ENCODE measurements at places on chromosomes 16 and 17.

GRCh38 chr16:78478267-78478861 lies 378.9 kb downstream of the WWOX start:
- no peak for DNase-seq

DNA sequence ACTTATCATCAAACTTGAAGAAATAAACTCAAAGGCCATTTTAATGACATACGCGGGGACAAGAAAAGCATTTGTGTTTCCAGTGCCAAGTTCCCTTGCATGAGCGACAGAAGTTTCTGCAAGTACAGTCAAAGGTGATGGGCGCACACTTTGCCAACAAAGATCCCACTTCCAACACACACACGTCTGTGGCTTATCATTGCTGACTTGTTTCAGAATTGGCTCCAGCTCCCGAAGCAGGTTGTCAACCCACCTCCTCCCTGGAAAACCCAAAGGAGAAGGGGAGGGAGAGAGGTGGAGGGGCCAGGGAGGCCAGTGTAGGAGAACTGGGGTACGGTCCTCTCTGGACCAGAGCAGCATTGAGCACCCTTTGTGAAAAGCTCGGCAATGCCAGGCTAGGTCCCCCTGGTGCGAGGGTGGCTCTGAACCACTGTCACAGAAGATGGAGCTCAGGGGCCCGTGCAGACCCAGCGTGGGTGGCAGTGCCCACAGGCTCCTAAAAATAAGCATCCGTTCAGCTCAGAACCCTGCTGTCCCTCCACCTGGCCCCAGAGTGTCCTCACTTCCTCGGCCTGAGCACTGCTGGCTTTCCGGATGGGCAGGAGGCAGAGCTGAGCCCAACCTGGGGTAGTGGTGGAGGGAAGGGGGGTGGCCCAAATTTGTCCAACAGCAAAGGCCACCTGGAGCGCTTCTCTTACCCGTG lies 33.2 kb downstream of the RBFOX3 start:
- no peak for DNase-seq

DNA sequence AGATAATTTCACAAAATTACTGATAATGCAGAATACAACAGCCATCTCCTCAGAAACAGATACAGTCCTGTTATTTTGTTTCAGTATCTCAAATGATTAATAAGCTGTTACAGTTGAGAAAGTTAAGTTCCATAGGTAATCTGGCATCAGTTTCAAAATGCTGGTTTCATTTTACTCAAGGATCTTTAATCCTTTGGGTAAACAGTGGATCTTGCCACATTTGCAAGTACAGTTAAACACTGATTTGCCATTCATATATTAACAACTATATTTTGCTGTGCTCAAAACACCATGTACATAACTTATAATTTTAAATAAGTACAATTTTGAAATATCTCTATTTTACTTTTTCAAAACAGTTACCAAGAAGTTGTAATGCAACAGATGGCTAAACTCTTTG lies 31.2 kb downstream of the RPGRIP1L start:
- no peak for DNase-seq

GRCh38 chr17:305090-305976 lies 47.3 kb downstream of the RPH3AL start:
- DNase-seq, result no peak

GRCh38 chr17:53619025-53619424 lies 203.7 kb upstream of the KIF2B start:
- DNase-seq, result no peak

DNA sequence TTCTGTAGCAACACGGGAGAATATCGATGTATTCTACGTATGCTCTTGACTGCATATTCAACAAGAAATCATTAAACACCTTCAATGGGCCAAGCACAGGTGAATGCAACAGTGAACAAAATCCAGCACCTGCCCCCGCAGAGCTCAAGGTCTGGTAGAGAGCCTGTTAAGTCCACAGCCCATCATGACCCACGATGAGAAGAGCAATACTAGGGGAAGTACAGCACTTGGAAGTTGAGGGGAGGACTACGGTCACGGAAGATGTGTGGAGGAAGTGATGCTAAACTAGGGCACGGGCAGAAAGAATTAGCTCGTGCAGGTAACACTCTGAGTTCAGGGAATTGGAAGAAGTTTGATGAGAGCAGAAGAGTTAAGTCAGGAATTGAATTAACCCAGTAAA lies 253.6 kb downstream of the HAPSTR1 start:
- no peak for DNase-seq

DNA sequence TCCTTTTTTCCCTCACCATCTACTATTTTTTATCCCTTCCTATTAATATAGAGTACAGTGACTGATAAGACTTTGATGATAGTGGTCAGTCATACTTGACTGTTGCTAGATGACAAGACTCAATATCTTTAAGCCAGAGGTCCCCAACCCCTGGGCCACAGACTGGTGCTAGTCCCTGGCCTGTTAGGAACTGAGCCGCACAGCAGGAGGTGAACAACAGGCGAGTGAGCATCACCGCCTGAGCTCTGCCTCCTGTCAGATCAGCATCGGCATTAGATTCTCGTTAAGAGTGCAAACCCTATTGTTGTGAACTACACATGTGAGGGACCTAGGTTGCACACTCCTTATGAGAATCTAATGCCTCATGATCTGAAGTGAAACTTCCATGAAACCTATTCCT lies 341.3 kb downstream of the BCAS3 start:
- DNase-seq, result no peak

- DNase-seq, result no peak
These were observed at the start of gene LRRC75A for GRCh38 chr17:16491703-16492612. TSS of gene LRRC75A (minus strand) at chr17:16492193. CDS start at chr17:16491990, 203 bp downstream.

- DNase-seq, result no peak
These were observed 41.1 kb upstream of the C16orf82 start for GRCh38 chr16:27025581-27025980.

DNA sequence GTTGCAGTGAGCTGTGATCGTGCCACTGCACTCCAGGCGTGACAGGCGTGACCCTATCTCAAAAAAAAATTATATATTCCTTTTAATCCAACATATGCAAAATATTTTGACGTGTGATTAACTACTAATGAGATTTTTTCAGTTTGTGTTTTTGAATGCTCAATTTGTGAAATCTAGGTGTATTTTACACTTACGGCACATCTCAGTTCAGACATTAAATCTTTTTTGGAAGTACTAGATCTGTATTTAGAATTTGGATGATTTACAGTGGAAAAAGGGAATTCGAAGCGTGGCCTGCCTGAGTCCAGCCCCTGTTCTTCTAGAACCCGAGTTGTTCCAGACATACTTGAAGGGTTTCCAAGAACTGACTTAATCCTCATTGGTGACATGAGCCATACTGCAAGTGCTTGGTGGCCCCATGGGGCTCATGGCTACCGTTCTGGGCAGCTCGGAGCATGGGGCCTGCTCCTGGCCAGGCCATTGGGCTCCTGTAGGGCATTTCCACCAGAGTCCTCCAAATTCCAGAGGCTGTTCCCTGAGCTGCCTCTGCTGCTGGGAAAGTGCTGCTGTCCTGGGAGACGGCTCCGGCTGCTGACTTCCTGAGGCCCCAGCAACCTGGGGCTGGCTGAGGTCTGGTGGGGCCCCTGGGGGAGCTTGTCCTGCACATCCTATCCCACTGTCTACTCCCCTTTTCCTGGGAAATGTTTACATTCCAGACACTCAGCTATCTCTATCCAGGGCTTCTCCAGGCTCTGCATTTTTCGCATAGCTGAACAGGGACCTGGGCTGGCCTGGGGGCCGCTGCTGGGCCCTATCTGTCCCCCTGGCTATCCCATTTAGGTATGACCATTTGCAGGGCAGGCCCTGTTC lies 27.2 kb downstream of the LLGL2 start:
- no peak for DNase-seq

DNA sequence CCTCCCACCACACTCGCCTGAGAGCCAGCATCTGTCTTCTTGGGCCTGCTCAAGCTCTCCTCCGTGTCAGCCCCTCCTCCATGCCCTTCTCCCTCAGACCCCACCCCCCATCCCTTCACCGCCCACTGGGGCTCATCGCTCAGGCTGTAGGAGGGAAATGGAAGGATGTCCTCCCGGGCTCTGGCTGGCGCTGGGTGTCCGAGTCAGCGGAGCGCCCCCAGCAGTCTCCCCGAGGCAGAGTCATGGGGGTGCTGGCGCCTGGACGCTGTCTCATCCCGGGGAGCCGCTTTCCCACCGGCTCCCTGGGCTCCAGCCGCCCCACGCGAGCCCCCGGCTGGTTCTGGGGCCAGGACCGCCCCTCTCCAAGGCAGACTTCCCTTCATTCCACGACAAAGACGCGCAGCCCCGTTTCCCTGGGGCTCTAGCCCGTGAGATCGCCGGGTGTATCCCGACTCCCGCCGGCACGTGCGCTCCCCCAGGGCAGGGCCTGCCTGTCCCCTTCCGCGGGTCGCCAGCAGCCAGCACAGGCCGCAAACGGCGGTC lies 428 bp upstream of the ANTKMT start:
- DNase-seq, result no peak

DNA sequence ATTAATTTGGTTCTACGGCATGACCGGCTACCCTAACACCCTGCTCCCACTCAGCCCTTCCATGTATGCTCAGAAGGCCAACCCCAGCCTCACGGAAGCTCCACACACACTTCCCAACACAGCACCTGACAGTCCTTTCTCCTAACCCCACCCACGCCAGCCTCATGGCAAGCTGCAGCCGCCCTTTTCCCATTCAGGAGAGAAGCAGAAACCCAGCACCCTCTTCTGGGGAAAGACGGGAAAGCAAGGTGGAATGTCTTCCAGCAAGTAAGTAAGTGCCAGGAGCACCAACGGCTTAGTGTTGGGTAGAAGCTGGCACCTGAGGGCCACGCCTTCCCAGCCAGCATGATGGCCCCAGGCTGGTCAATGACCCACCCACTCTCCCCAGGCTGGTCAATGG lies 32.1 kb downstream of the ABR start:
- no peak for DNase-seq

- no peak for DNase-seq
These were observed at the start of gene TMEM98 for GRCh38 chr17:32927724-32928585. TSS of gene TMEM98 (plus strand) at chr17:32928153. CDS start at chr17:32931529, 3,376 bp downstream.

DNA sequence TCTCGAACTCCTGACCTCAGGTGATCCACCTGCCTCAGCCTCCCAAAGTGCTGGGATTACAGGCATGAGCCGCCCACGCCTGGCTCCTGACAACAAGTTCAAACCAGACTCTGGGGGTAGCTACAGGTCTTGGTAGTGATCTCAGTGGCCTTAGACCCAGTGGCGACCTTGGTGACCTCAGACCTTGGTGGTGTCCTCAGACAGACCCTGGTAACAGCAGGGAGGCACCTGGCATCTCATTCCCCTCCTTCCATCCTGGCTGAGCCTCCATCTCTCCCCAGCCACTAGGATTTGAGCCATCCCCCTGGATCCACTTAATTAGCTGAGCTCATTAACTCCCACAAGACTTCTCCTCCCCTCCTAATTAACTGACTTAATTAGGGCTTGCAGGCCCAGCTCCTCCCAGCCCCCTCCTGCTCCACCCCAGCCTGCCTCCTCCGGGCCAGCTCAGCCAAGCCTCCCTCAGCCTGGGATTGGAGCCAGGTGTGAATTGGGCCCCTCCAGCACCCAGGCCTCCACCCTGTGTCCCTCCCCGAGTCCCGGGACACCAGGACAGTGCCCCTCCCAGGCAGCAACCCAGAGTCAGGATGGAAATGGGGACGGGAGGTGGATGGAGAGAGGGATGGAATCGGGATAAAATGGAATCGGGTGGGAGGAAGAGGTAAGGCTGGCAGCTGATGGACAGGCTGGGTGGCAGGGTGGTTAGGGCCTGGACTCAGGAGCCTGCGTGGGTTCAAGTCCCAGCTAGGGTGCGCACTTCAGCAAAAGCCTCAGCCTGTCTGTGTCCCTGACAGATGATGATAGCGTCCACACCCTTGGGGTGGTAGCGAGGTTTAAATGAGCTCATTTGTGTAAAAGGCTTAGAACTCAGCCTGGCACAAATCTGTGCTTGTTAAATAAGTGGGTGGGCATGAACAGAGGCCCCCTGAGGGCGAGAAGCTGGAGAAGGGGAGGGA lies 11.2 kb upstream of the SBK1 start:
- no peak for DNase-seq

DNA sequence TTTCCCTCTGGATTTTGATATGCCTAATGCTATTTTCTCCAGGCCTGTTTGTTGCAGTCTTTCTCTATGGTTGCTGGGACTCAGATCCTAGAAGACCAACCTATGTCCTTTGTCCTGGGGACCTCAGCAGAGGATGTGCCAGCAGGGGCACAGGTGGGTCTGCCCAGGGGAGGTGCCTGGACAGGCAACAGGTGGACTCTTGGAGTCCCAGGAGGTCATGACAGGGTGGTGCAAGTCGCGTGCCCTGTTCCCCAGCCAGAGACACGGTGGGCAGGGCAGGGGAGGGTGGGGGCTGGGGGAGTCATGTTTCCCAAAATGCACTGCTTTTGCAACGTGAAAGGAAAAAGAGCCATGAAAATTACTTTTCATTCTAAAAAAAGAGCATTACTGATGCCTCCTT lies 26.3 kb upstream of the PLLP start:
- DNase-seq, result no peak

- DNase-seq, result no peak
These were observed 7.3 kb downstream of the NT5C start for GRCh38 chr17:75124041-75124818.

GRCh38 chr17:81513753-81514488 lies 1.3 kb upstream of the ACTG1 start:
- no peak for DNase-seq

GRCh38 chr17:40460968-40461731 lies 17.9 kb downstream of the IGFBP4 start:
- no peak for DNase-seq

- DNase-seq, result no peak
These were observed 387.4 kb upstream of the ASIC2 start for GRCh38 chr17:33680472-33680871.

DNA sequence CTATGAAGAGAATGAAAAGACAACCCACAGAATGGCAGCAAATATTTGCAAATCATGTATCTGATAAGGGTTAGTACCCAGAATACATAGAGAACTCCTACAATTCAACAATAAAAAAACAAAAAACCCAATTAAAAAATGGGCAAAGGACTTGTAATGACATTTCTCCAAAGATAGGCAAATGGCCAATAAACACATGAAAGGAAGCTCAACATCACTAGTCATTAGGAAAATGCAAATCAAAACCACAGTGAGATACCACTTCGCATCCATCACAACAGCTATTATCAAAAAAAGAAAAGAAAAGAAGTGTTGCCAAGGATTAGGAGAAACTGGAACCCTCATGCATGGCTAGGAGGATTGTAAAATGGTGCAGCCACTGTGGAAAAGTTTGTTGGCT lies 45.1 kb upstream of the ARL6IP1 start:
- DNase-seq, result no peak

DNA sequence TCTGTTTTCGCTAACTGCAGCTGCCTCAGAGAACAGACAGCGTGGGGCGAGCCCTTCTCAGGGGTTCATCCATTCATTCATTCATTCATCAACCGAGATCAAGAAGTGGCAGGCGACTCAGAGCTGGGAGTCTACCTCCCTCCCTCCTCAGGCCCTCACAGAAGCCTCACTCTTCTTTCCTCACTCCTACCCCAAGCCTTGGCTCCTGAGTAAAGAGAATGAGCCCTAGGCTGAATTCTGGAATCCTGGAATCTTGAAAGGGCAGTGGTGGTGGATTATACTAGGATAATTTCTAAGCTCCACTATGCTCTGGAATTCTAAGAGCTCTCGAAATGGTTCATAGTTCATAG lies 2.3 kb upstream of the DLX3 start:
- DNase-seq, result no peak

- DNase-seq, result no peak
These were observed 34.2 kb downstream of the RMI2 start for GRCh38 chr16:11379420-11379819.

GRCh38 chr17:45367216-45367615 lies 50.4 kb upstream of the MAP3K14 start:
- DNase-seq, result no peak
